ENCODE measurements at places on chromosomes 11 and 22.

DNA sequence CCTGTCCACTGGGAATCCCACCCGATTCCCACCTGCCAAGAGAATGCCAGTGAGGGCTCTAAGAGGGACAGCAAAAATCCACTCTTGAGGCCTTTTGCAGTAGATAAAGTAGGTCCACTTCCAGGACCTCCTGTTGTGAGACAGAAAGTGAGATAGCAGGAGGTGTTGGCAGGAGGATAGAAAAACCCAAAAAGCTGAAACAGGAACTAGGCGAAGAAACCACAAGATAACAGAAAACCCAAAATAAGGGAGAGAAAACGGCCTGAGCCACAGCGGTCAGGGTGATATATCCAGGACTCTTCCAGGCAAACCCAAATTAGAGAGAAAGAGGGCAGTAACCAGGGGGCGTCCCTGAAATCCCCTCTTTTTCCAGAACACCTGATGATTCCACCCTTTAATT lies 79.7 kb upstream of the LINC01488 start:
- no peak for DNase-seq

DNA sequence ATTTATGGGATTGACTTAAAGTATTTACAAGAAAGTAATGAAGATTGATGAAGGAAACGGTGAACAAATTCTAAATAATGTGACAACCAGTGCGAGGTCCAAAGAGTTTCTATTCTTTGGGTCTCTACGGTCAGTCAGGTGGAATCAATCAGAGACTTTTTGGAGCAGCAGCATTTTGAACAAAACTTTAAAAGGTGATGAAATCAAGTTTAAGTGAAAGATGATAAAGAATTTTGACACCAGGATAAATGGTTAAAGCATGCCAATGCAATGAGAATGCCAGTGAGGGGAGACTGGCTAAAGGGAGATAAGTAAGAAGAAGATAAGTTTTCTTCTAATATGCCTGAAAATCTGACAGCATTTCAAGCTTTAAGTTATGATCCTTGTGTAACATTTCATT lies 67.9 kb downstream of the DCUN1D5 start:
- no peak for DNase-seq

DNA sequence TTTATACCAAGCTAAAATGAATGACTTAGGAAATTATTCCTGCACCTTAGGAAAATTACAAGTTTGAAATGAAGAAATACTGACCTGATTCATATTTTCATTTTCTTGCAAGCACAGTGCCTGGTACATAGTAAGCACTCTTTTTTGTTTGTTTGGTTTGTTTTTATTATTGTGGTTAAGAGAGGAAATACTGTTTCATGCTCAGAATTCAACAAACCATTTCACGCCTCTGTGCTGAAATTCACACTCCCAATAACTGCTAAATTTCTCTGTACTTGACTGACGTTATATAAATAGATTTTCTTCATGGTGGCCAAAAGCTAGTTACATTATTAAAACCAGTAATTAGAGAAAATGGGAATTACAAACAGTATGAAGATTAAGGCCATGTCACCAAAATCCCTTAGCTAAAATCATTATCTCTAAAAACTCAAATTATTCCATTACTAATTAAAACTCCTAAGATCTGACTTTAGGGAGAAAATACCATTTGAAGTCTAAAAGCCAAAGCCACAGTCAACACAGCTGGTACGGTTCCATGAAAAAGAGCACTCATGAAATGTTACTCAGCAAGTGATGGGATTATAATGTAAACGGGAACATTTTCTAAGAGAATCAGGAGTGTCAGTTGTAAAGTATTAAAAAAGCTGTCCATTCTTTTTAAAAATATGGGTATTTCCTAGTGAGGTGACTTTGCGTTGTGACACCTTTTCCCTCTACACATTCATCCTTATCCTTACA lies 77.8 kb upstream of the DDI1 start:
- no peak for DNase-seq

DNA sequence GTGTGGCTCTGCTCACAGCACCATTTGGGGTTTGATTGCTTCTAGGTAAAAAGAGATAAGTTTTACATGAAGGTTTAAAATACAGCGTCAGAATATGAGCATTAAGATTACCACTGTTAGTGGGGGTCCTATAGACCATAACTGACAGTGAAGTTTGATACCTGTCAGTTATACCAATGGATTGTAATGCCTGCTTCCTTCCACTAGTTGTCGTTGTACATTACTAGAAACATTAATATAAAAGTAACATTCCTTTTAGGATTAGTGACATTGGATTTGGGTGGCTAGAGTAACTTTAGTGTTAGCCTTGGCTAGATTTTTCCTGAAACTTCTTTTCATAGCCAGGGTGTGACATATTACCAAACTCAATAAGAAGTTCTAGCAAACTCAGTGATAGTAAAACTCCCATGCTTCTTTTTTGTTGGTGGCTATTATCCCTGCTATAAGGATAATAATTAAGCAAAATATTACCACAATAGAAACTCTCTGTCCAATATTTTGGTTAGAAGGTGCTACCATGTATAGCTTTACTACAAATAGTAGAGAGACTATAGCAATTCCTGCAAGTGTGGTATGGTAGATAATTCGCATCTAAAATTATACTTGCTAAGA lies 57.1 kb downstream of the FAM181B start:
- no peak for DNase-seq

DNA sequence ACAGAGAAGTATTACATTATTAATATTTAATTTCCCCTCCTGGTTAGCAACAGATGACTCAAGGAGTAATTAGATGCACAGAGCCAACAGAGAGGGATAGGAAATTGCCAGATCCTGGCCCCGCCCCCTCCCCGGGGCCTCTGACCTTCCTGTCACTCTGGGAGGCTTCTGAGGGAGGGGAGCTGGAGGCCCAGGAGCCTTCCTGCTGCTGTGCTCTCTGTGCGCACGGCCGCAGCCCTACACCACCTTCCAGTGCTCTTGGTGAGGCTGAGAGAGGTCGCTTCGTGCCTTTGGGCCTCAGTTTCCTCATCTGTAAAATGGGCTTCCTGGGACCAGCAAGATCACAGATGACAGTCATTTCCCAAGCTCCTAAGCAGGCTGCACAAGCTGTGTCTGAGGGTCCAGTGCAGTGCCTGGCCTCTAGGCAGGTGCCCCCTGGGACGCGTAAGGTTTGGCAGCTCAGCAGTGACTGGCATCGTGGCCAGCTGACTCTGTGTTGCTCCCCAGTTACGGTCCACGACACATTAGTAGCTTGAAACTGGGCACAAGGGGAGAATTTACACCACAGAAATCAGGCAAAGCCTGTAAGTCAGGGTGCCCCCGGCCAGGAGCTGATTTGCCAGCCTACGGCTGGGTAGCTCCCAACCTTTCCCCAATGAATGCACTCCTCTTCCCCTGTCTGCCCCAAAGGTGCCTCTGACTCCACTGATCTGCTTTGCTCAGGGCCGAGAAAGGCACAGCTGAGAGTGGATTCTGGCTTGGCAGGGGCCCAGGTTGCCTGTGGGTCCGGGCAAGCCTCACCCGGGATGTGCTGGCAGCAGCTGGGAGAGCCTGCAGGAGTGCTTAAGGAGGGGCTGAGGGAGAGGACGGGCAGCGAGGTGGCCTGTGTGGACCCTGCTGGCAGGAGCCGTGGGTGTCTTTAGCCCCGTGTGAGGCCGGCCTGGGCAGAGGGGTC lies 2.3 kb downstream of the ADORA2A start:
- no peak for DNase-seq

DNA sequence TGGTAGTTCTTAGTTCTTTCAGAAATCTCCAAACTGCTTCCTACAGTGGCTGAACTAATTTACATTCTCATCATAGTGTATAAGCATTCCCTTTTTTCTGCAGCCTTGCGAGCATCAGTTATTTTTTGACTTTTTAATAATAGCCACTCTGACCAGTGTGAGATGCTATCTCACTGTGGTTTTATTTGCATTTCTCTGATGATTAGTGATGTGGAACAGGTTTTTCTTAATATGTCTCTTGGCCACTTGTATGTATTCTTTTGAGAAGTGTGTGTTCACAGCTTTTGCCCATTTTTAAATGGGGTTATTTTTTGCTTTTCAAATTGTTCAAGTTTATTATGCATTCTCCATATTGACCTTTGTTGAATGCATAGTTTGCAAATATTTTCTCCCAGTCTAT lies 459.3 kb downstream of the NTM start:
- no peak for DNase-seq

GRCh38 chr11:18699848-18700261 lies 1.3 kb downstream of the TMEM86A start:
- DNase-seq: no peak

DNA sequence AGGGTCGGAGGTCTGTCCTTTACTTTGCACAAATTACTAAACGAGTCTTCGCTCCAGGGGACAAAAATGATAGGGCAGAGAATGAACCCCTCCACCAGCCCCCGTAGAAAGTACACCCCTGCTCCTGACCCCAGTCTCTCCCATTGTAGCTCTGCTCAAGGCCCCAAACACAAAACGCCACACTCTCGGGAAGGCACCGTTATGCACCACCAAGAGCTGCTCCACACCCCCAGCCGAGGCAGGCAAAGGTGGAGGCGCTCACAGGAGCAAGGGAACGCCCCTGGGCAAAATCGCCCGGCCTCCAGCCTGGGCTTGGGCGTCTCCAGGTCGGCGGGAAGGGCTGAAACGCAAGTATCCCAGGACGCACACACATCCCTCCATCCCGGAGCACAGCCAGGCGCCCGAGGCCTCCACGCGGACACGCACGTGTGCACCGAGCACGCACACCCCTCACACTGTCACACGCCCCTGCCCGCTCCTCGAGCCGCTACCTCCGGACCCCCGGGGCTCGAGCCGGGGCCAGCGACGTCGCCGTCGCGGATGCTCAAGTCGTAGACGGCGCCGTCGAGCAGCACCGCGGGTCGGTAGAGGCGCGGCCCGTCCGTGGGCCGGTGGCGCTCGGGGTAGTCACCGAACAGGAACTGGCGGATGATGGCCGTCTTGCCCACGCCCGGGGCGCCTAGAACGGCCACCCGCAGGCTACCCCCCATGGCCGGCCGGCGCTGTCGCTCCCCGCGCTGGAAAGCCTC lies 786 bp downstream of the RASL10A start:
- no peak for DNase-seq

Data from NCI-H187 (cell line).